NCI-H2029 treated with DMSO at 0.1 percent for 48 hours (cell line): ENCODE measurements at places on chromosomes 1 and 21.

- no peak for DNase-seq
Measured at GRCh38 chr1:241779897-241780296, 68.1 kb upstream of the EXO1 start.

- DNase-seq: no peak
Measured at GRCh38 chr1:215508311-215508710, 58.8 kb upstream of the KCTD3 start.

DNA sequence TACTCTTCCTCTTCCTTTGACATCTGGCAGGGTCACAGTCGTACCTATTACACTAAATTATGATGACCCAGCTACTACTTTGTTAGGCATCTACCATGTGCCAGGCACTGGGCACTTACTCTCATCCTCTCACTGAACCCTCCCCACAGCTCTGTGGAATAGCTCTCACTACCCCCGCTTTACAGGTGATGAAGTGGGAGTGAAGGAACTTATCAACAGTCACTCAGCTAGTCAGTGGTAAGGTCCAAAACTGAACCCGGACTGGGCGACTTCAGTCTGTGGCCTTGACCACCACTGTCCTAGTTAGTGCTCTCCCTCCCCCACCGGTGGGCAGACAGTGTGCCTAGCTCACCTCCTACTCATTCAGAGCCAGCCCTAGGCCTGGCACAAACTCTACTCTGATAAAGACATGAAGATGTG lies 12.3 kb downstream of the ADGRB2 start:
- DNase-seq: no peak

DNA sequence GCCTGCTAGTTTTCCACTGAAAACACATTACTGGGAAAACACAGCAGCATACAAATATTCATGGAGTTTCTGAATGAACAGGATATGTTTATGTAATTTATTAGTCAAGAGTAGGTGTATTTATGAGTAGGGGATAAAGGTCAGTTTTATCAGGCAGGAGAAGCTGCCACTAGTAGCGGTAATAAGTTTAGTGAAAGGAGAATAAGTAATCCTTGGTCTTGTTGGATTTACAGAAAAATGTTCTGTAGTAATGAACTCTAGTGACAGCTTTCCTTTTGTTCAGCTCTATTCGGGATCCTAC lies 1.2 kb downstream of the MAST2 start:
- peak; percentile 31 for DNase-seq

DNA sequence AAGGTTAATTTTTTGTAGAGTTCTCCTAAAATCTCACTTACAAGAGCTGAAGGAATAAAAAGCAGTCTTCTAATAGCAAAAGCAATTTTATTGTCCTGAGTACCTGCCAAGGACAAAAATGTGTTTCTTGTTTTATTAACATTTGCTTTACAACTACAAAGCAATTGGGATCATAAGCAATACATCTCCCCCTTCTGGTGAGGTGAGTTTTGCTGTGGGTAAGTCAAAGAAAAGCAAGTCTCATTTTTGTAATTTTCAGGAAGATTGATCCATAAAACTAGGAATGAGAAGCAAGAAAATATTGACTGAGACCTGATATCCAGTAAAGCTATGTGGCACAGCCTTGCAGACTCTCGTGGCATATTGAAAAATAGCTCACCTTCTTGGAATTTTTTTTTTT lies 2162.7 kb downstream of the NCAM2 start:
- no peak for DNase-seq
